ENCODE measurements at places on chromosomes 6 and 20.
A peak's percentile ranks its signal among the peaks of the same experiment; 100 is the strongest.

GRCh38 chr6:159809149-159809548, 9.1 kb downstream of the PNLDC1 start:
- DNase-seq: no peak

GRCh38 chr6:15689586-15690482, 27.0 kb upstream of the DTNBP1 start:
- DNase-seq: no peak

DNA sequence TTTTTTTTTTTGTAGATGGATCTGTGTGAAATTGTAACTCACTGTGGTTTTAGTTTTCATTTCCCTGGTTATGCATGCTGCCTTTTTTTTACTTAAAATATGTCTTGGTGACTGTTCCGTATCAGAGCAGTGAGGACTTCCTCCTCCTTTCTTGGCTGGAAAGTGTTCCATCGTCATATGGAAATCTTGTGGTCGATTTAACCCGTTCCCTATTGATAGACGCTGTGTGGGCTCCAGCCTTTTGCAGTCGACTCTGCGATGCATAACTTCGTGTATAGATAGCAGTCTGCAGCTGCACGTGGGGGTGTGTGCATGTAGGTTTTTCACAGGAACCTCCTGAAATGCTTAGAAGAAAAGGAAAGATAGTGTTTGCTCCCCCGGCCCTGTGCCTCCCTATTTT, 28.1 kb upstream of the PNPLA1 start:
- no peak for DNase-seq

DNA sequence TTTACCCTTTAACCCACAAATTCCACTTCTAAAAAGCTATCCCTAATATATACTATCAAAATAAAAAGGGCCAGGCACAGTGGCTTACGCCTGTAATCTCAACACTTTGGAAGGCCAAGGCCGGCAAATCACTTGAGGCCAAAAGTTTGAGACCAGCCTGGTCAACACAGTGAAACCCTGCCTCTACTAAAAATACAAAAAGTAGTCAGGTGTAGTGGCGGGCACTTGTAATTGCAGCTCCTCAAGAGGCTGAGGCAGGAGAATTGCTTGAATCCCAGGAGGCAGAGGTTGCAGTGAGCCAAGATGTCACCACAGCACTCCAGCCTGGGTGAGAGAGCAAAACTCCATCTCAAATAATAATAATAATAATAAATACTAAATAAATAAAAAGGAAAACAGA, 82.5 kb downstream of the TRIM27 start:
- DNase-seq: peak; percentile 50

DNA sequence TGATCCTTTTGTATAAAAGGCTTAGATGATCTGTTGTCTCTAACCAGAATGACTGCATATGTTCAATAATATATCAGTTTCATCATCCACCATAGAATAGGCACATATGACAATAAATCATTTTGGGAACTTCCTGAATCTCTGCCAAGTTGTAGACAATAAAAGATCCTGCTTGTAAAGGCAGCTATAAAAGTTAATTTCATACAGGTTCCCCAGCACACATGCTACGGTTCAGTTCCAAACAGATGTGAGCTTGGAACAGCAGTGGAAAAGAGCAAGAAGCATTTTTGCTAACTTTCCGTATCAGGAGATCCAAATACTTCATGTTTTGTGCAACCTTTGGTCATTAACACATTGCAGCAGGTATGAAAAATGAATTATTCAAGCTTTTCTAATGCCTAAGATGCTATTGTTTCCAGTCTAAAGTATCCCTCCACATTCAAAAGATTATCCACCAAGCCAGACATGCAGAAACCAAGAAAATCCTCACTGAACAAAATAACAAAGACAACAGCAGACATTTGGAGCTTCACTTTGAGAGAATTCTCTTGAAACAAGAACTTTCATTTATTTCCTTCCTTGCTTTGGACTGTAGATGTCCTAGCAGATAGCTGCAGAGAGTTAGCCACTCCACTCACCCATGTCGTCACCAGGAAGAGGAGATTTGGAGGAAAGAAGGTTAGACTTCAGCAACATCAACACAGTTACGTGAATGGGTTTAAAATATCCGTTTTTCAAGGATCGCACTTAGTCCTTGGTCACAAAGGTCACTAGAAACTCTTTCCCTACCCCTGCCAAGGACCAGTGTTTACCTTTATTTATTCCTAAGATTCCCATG, 453.5 kb upstream of the JARID2 start:
- no peak for DNase-seq

DNA sequence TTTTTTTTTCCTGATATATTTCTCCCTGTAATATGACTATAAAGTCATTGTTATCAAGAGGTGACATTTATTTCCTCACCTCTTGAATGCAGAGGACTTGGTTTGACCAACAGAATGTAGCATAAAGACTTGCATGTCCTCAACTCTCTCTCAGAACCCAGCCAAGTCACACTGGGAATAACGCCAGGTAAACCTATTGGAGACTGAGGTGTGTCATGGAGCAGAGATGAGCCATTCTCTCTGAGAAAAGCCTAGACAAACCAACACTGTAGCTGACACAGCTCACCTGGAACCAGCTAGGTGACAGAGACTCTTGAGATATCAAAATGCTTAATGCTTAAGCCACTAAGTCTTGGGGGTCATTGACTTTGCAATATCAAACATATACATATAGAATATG, 533.6 kb downstream of the HAO1 start:
- no peak for DNase-seq

- no peak for DNase-seq
Observed at GRCh38 chr20:1866834-1867233, 28.4 kb upstream of the SIRPA start.

GRCh38 chr6:3848925-3849605, at the start of gene FAM50B:
TSS of gene FAM50B (plus strand) at chr6:3849373. CDS start at chr6:3849812, 439 bp downstream.
- peak; percentile 97 for DNase-seq

DNA sequence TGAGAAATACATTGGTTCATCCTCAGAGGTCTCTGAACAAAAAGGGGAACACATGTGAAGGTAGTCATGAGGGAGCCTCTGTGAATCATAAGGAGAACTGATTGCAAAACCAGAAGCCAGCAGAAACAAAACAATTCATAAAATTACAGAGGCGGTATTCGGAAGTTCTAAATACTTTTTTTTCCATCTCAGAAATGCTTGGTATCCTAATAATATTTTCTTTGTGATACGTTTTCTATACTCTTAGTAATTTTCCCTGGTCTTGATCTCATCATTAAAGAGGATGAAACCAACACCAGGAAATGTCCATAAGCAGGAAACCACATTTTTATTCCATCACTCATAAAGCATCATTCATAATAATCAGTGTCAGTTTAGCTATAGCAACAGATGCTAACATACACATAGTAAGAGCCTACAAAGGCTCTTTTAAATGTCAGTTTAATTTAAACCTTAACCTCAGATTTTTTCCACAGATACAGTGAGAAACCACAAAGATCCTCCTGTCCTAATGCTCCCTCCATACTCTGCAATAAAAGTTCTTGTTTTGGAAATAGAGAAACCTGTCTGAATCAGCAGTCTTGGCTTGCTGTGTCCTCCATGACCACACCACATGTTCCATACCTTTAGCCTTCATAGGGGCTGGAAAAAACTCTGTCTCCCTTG, 29.2 kb downstream of the SGK1 start:
- no peak for DNase-seq

DNA sequence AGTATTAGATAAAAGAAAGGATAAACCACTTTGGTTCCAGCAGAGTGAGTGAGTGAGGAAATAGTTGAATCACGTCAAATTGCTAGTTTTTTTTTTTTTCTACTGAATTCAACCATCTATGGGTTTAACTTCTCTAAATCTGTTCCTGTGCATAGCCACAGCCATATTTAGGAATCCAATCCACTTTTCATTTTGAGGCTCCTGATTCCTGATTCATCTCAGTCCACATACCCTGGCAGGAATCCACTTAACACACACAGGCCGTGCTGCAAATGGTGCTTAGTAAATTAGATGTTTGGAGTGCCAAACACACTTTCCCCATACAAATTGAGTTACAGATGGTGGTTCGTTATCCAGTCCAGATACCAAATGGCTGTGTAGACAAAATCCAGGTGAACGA, 220.3 kb downstream of the ALDH8A1 start:
- no peak for DNase-seq

DNA sequence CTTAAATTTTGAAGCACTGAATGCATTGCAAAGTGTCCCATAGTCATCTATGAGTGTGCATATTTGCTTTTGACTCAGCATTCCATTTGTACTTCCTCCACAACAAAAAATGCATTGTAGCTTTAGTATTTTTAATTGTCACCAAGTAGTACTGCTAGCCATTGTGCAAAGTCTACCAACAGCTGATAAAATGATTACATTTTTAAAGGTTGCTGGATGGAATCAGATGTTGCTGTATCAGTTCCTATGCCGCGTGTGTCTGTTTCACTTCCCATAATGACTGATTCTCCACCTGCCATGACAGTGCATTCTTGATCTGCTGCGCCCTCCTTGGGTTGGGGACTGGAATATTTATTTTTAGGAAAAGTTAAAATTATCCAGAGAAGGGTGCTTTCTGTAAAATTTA, 41.2 kb downstream of the SLX4IP start:
- no peak for DNase-seq

DNA sequence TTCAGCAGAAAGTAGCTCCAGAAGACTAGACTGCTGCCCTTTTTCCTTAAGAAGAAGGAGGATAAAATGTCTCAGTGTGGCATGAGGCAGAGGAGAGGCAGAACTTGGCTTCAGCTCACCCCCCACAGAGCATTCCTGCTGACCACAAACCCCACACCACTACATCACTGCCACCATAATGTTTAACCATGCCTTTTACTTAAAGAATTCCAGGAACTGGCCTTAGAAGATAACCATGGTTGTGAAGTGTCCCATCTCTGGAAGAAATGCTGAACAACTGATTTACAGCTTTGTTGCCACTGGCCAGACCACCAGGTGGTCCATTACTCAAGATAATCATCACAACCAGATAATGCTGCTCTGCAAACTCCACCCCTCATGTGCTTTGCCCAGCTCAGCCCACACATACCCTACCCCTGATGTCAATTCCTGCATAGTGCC, 154.1 kb downstream of the CD24 start:
- DNase-seq: peak; percentile 76

GRCh38 chr6:8934318-8934717, 499.0 kb upstream of the SLC35B3 start:
- no peak for DNase-seq

DNA sequence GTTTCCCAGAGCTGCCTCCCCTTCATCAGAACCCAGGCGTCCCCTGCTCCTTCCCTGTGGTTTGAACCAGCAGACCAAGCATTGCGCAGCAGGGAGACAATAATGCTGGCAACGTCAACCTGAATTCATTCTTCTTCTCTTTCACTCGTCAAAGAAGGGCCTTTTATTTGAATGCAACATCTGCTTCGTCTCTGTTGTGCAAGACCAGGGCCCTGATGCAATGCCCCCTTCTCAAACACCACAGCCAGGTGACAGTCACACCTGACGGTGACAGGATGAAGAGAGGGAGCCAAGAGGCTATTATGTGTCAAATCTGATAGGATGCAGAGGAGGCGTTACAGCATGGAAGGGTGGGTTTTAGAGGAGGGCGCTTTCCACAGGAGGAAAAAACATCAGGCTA, 8.0 kb downstream of the INSM1 start:
- DNase-seq: no peak

DNA sequence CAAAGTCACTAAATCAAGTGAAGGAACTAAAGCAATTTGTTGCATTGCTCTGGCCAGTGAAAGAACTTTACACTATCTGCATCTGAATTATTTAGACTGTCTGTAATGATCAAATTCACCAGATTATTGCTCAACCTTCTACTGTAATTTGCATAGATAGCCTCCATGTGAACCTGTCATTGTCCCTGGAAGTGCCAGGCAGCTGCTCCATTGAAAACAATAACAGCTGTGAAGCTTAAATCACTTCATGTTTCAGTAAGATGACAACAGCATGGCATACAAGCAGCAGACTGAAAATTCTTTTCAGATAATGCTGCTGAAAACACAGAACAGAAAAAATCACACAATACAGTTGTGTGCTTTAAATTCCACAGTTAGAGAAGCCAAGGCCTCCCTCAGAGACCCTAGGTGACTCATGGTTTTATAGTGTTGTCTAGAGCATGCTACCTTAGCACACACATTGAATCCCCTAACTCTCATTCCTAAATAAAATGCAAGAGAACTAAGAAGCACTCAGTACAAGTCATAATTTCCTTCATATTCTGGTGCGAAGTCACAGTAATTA, 248.9 kb downstream of the TPBG start:
- DNase-seq: no peak

- peak; percentile 33 for DNase-seq
Observed at GRCh38 chr6:11317885-11318771, 85.7 kb upstream of the NEDD9 start.

DNA sequence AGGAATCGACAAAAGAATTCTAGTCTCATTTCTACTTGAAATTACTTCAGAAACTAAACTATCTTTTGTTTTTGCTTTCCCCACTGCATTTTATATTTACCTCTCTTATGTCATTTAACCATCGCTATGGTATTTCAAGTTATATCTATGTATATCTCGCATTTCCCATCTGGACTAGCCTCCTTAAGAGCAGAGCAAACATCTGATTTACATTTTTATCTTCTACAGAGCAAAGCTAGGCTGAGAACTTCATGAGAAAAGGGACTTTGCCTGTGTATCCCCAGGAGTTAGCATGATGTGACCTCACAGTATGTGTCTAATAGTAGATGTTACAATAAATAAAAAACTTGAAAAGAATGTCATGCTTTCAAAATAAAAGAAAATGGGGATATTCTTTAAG, 201.2 kb downstream of the PTPRK start:
- DNase-seq: no peak

GRCh38 chr6:116016846-116017545, 43.7 kb downstream of the FRK start:
- no peak for DNase-seq

DNA sequence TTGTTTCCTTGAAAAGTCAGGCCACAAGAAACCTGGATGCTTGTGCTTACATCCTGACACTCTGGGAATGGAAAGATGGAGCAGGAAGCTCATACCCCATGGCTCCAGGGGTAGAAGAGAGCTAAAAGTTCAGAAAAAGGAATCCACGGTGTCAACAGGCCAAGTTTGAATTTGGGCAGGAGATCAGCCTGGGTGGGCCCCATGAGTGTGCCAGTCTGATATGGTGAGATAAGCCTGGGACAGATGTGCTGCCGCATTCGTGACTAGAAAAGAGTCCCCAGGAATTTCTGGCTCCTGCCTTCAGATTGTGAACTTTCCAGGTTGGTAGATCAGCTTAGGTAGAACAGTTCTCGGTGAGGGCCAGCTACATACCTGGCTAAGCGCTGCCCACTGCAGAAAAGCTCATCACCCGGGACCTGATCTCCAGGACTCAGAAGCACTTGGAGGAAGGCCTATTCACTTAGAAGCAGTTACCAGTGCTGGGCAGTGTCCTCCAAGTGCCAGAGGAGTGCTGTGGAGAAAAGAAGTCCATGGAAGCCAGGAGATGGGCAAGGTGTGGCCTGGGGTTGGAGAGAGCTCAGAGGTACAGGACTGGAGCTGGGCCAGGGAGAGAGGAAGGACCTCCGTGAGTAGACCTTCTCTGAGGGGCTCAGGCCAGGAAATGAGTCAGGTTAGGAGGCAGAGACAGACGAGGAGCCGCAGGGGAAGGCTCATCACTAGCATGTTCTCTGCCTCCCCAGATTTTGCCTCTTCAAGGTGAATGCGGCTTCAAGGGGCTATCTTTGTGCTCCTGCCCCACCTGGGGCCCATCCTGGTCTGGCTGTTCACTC, at the start of gene TSPO2:
Gene TSPO2 (plus strand): TSS at position 242 of the 830 bp plus-strand sequence. CDS start 519 bp downstream, at position 761.
- no peak for DNase-seq

All from ELF-1 (cell line).